ENCODE measurements at places on chromosomes 6 and 20. TPM values are rescaled to one million over a fixed set of nuclear protein-coding genes. Genes with fewer than 3 reads are reported as not detected.

The KHDC1 gene
- not detected for polyA plus RNA-seq

The ABHD16B gene
- polyA plus RNA-seq = 0.67 TPM

The PPP1R3D gene
- polyA plus RNA-seq = 3.2 TPM

The C20orf204 gene
- polyA plus RNA-seq = 1.8 TPM

The ZNF311 gene
- polyA plus RNA-seq = 1.1 TPM

The NMBR gene
- not detected for polyA plus RNA-seq

The C6orf141 gene
- 3.2 TPM for polyA plus RNA-seq

The PTPRA gene
- 48.1 TPM for polyA plus RNA-seq

- no peak overlapping the region for H3K4me3 ChIP-seq
- no peaks in the 10 kb centered on the region for H3K4me1 ChIP-seq
- no peaks in the 10 kb centered on the region for H3K36me3 ChIP-seq
- H3K27me3 ChIP-seq = peaks cover 2% of the 10 kb centered on the region
- DNase-seq = peak; percentile 54
- no peak overlapping the region for H3K27ac ChIP-seq
Measured at GRCh38 chr6:1424306-1424927, 35.0 kb downstream of the FOXF2 start.

GRCh38 chr6:24856901-24857670, 58.4 kb upstream of the ARMH2 start:
- H3K27me3 ChIP-seq = no peaks in the 10 kb centered on the region
- H3K4me1 ChIP-seq = no peaks in the 10 kb centered on the region
- no peaks in the 10 kb centered on the region for H3K36me3 ChIP-seq
- H3K27ac ChIP-seq = no peak overlapping the region
- H3K4me3 ChIP-seq = no peak overlapping the region
- DNase-seq = no peak

DNA sequence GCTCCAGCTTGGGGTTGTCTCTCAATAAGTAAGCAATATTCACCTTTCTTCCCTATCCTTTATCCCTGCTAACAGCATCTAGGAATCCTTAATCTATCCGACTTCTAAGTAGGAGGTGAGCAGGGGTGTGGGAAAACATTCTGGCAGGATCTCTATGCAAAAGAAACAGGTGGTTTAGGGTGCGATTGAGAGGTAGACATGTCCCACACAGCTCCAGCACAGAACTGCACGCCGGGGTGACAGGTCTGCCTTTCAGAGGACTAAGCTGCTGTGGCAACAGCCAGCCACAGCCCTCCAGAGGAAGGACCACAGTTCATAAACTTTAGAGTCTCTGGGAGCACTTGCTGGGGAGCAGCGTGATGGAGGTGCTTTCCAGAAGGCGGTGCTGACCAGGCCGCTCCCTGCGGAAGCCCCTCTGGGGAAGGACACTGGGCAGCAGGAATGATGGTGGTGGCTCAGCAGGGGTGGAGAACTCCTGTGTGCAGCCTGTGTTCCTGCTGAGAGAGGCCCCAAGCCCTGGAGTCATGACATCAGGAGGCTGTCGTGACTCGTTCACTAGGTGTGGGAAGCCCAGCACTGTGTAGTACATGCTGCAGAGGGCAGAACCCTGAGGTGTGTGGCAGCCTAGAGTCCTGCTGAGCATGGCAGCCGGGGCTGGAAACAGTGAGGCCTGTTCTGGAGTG, 509.6 kb downstream of the PRKN start:
- no peaks in the 10 kb centered on the region for H3K27me3 ChIP-seq
- DNase-seq = no peak
- H3K36me3 ChIP-seq = no peaks in the 10 kb centered on the region
- H3K27ac ChIP-seq = no peak overlapping the region
- H3K4me3 ChIP-seq = no peak overlapping the region

GRCh38 chr6:14066782-14067406, 50.7 kb upstream of the CD83 start:
- H3K4me1 ChIP-seq = no peaks in the 10 kb centered on the region
- no peak overlapping the region for H3K4me3 ChIP-seq
- H3K27me3 ChIP-seq = no peaks in the 10 kb centered on the region
- peak; percentile 68 for DNase-seq
- H3K36me3 ChIP-seq = no peaks in the 10 kb centered on the region

GRCh38 chr6:15288856-15289255, 43.0 kb downstream of the JARID2 start:
- H3K27me3 ChIP-seq = no peaks in the 10 kb centered on the region
- no peak for DNase-seq
- peaks cover 3% of the 10 kb centered on the region for H3K36me3 ChIP-seq
- H3K4me1 ChIP-seq = peaks cover 3% of the 10 kb centered on the region
- H3K27ac ChIP-seq = no peak overlapping the region

- no peaks in the 10 kb centered on the region for H3K27me3 ChIP-seq
- no peak overlapping the region for H3K4me3 ChIP-seq
- DNase-seq = no peak
Measured at GRCh38 chr20:36956674-36957073, 5.2 kb upstream of the SAMHD1 start.

DNA sequence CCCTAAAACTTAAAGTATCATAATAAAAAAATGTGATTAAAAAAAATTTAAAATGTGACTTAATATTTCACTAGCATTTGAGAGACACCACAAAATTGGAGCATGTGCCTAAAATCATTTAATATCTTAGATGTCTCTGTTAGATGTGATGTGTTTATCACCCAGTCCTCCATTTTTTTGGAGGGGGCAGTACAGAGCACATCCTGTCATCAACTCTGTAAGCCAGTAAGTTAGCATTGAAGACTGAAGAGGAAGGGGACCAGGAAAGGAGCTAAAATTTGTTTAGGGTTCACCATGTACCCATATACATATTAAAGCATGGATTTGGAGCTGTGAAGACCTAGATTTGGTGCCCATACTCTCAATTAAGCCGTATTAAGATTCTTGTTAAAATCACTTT, 30.7 kb upstream of the ADIG start:
- DNase-seq = no peak
- no peak overlapping the region for H3K4me3 ChIP-seq
- no peaks in the 10 kb centered on the region for H3K4me1 ChIP-seq
- H3K27ac ChIP-seq = no peak overlapping the region
- H3K36me3 ChIP-seq = peaks cover 37% of the 10 kb centered on the region
- no peaks in the 10 kb centered on the region for H3K27me3 ChIP-seq

DNA sequence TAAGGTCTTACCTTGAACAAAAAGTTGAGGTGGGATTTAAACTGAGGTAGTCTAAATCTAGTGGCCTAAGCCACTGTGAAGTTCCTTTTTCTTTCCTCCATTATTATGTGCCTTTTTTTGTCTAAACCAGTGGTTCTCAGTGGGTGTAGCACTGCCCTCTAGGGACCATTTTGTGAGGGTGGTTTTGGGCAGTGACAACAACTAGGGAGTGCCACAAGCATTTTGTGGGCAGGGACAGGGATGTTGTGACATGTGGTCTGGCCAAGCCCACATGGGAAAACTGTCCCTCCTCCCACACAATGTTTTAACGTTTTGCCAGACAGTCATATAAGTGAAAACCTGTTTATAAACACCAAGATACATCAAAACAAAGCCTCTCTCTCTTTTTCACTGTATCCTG, 899.4 kb upstream of the FLRT3 start:
- H3K27ac ChIP-seq = no peak overlapping the region
- H3K4me1 ChIP-seq = no peaks in the 10 kb centered on the region
- no peaks in the 10 kb centered on the region for H3K36me3 ChIP-seq
- H3K4me3 ChIP-seq = no peak overlapping the region
- peak; percentile 40 for DNase-seq

All from small intestine (tissue), 16 donors.